ENCODE measurements at places on chromosomes 1 and 21.

DNA sequence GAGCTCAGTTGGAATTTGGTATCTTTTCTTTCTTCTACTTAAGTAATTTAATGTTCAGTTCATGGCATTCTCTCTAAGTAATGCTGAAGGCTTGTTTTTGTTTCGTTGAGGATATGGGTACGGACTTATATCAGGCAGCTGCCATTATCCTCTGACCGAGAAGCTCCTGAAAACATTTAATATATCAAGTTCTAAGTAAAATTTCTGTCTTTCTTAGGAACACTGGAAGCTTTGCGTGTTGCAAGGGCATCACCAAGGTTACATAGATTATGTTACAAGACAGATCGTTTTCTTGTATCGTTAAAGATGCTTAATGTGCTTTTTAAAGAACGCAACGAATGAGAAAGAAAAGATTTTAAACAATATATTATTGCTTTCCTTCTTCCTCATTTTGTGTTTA lies 1.0 kb upstream of the GALNT2 start:
- no peak for DNase-seq

- no peak for DNase-seq
Measured at GRCh38 chr1:29532285-29532684, 296.0 kb downstream of the PTPRU start.

- DNase-seq = no peak
Measured at GRCh38 chr1:112264010-112264409, 132.0 kb upstream of the CTTNBP2NL start.

DNA sequence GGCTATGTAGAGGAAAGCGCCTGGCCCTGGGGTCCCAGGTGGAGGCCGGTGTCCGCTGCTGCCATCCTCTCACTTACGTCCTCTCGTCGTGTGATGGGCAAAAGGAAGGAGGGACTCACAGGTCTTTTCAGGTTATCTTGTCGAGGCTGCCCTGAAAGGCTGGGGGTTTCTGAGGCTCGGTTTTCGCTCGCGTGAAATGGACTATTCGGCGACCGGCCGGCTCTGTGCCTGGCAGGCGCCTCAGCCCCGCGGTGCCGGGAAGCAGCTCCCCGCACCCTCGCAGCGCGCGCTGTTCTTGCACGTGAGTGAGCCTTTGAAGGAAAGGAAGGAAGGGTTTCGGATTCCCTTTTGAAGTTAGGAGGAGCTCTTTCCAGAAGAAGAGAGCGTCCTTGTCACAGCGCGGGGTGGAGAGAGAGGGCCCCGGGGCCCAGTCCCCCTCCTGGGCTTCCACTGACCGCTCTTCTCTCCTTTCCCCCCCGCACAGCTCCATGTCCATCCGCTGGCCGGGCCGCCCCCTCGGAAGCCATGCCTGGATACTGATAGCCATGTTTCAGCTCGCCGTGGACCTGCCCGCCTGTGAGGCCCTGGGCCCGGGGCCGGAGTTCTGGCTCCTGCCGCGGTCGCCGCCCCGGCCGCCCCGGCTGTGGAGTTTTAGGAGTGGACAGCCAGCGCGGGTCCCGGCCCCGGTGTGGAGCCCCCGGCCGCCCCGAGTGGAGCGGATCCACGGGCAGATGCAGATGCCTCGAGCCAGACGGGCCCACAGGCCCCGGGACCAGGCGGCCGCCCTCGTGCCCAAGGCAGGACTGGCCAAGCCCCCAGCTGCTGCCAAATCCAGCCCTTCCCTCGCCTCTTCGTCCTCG lies 57.2 kb downstream of the AJAP1 start:
- no peak for DNase-seq

- DNase-seq = no peak
Measured at GRCh38 chr1:99119188-99119587, 114.5 kb upstream of the PLPPR5 start.

DNA sequence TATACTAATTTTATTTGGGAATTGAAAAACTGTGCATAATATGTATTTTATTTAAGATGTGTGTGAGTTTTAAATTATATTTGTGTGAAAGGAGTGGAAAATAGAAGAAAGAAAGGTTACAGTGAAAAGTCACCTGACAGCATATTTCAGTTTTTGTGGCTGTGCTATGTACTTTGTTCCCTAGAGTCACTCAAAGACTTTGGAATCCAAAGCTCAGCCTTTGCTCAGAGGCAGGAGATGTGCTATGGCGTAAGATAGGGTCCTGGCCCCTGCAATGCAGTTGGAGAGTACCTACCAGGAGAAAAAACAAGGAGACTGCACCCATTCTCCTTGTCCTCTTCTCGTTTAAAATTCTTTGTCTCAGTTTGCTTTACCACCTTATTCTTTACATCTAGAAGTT lies 2.9 kb downstream of the CCDC30 start:
- DNase-seq = no peak

- DNase-seq = peak; percentile 59
Measured at GRCh38 chr1:246280551-246280950, 226.5 kb downstream of the SMYD3 start.

DNA sequence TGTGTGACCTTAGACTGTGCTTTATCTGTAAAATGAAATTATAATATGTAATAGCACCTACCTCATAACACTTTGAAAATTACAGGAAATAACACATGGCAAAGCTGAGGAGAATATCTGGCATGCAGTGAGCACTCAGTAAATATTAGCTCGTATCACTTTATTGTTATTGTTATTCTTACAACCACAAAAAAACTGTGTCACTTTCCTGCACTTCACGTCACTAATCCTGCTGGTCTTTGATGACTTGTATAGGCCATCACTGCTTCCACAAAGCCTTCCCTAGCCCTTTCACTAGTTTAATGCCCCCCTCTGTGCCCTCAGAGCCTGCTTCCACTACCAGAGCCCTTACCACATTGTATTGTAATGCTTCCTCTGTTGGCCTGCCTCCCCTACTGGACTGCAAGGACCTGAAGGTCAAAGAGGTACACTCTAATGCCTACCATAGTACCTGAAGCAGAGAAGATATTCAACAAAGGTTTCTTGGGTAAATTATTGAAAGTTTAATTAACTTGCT lies 231.6 kb downstream of the NFIA start:
- DNase-seq = no peak

GRCh38 chr1:119655154-119655553 lies 7.1 kb upstream of the ZNF697 start:
- no peak for DNase-seq

DNA sequence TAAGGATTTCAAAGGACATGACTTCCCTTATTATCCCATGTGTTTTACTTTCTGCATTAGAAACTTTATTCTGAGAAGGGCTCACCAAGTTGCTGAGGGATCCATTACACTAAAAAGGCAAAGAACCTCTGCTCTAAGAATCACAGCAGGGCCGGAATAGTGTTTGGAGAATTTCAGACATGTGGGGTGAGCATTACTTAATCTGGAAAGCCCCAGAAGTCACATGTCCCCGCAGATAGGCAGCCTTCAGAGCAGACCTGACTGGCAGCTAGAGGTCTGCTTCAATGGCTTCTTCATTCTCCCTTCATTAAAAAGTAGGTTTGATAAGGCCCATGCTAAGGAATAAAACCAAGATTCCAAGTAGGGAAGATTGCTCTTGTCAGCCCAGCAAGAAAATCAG lies 52.6 kb upstream of the RBM15 start:
- no peak for DNase-seq

- DNase-seq = peak; percentile 89
Measured at GRCh38 chr1:54273092-54273794, 73.3 kb downstream of the MRPL37 start.

- DNase-seq = no peak
Measured at GRCh38 chr1:180311011-180311730, 81.1 kb downstream of the LHX4 start.

DNA sequence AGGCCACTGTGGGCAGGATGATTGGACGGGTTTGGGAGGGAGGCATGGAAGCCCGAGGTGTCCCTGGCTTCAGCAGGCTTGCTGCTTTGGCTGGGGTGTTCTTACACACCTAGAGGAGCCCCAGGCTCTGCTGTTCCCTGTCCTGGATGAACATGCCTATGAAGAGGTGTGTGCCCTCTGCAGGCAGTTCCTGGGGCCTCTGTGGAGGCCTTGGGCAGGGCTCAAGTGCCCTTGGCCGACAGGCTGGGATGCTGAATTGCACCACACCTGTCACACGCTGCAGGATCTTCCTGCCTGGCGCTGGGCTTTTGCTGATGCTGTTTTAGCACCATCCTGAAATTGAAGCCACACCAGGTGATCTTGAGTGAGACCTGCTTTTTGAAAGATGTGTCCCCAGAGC lies 415.0 kb upstream of the VAMP3 start:
- DNase-seq = no peak

DNA sequence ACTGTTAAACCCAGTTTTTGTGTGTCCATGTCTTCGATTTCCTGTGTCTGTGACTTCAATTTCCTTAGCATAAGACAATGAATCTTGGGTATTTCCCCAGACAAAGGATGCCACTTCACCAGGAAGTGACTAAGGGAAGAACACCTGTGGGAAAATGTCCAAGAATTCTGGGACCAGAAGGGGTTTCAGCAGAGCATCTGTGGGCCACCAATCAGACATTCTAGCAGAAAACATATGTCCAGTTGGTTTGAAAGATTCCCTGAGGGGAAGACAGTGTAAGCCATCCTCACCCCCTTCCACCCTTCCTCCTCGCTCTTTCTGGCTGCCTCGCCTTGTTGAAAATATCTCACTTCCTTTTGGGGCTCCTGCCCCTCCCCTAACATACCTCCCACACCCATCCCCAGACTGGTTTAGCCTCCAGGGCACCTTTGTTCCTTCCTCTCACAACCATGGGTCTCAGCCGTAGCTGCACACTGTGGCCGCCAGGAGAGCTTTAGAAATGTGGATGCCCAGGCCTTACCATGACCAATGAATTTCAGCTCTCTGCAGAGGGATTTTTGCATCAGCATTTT lies 25.5 kb upstream of the IFNAR1 start:
- peak; percentile 66 for DNase-seq

DNA sequence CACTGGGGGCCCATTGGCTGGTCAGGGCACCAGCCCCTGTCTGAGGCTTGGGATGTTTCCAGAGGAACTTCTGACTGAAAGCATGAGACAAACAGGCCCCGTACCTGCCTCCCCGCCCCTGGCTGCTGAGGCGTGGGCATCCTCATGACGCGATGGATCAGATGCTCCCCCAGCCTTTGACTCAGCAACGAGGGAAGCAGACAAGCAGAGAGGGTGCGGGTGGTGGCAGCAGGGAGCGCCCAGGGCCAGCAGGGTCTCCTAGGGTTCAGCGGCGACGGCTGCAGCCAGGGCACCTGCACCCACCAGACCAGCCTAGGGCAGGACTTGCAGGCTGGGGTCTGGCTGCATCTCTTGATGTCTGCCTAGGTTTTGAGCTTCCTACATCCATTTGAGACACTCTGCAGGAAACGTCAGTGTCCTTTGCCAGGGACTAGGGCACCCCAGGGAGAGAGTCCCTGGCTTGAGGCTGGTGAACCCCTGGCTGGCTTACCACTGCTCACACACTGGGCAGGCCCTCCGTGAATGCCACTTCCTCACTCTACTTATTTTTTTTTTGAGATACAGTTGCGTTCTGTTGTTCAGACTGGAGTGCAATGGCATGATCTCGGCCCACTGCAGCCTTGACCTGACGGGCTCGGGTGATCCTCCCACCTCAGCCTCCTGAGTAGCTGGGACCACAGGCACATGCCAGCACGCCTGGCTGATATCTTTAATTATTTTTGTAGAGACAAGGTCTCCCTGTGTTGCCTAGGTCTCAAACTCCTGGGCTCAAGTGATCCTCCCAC lies 63.3 kb downstream of the DHRS3 start:
- no peak for DNase-seq

GRCh38 chr1:119703666-119704450 lies 7.9 kb upstream of the PHGDH start:
- no peak for DNase-seq

DNA sequence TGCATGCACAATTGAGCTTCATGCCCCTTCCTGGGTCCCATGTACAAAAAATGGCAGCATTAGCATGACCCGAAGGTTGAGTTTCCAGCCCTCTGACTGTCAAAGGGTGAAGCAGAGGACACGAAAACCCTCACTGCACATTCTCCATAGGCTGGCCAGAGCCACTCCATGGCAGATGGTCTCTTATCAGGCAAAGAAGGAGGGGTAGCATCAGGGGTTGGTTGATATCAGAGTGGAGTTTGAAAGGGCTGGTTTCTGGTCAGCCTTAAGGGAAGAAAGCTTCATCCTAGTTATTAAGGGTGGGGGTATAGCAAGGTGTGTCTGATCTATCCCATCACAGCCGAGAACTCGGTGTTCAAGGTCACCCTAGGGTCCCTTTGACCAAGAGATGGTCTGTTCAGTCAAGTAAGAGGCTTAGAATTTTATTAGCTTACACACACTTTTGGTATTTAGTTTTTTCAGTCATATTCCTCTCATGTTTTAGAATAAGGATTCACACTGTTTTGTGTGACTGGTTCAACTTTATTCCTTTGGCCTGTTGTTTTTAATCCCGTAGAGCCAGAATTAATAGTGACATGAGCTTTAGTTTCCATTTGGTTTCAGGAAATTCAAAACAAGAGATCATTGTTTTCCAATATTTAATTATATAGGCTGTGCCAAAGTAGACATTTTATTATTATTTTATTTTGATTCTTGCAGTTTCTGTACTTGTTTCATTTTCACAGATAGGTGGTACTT lies 199.9 kb upstream of the FMN2 start:
- no peak for DNase-seq

DNA sequence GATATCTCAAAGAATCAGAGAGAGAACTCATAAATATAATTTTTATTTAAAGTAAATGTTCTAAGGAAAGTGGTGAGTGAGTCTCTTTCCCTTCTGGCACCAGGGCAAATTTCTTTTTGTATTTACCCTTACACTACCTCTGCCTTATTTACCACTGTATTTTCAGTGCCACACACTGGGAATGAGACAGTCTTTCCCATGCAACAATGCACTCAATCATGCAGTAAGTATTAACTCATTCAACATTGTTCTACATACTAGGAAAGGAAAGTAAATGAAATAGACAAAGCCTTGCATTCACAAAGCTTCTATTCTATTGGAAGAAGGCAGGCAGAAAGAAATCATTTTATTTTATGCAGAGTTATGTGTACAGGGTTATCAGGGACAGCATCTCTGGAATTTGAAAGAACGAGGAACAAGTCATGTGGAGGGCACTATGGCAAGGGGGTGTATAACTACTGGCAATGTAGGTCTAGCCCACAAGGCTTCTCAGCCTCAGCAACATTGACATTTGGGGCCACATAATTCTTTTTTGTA lies 129.8 kb upstream of the PRDX6 start:
- DNase-seq = no peak
